Spinal cord (tissue), 10 donors: ENCODE measurements at places on chromosomes 7 and 10. TPM values are rescaled to one million over a fixed set of nuclear protein-coding genes. Genes with fewer than 3 reads are reported as not detected.

AKR1D1 gene
- 0.18 TPM for polyA plus RNA-seq

CHRM2 gene
- polyA plus RNA-seq, result 10.5 TPM

GRCh38 chr7:3427957-3428356 lies 126.9 kb downstream of the SDK1 start:
- H3K27me3 ChIP-seq, result no peaks in the 10 kb centered on the region
- H3K4me3 ChIP-seq, result no peak overlapping the region

- no peak overlapping the region for H3K4me3 ChIP-seq
- peaks cover 65% of the 10 kb centered on the region for H3K4me1 ChIP-seq
- peak overlapping the region; percentile 79 for H3K27ac ChIP-seq
- H3K36me3 ChIP-seq, result no peaks in the 10 kb centered on the region
Observed at GRCh38 chr10:78435484-78436221, 402.0 kb downstream of the RPS24 start.
